Left renal cortex interstitium (tissue), 4 donors: ENCODE measurements at places on chromosomes 5 and 9. TPM values are rescaled to one million over a fixed set of nuclear protein-coding genes. Genes with fewer than 3 reads are reported as not detected.

PCAT7 gene
- polyA plus RNA-seq, result 0.43 TPM

PCDHA5 gene
- 0.24 TPM for polyA plus RNA-seq

DNA sequence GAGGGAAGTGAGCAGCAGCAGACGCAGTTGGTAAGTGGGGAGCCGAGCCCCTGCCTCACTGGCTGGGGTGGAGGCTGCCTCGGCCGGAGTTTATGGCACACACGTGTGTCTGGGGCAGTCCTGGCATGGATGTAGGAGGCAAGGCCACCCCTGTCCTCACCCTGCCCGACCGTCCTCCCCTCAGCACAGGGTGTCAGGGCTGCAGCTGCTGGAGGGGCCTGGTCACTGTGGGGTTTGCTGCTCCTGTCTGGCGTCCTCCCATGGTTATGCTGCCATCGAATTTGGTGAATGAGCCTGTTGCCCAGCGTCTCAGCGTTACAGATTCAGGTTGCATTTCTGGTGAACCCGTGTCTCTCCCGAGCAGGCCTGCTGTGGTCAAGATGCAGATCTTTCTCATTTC lies 32.4 kb downstream of the CEP72 start:
- DNase-seq, result no peak

DNA sequence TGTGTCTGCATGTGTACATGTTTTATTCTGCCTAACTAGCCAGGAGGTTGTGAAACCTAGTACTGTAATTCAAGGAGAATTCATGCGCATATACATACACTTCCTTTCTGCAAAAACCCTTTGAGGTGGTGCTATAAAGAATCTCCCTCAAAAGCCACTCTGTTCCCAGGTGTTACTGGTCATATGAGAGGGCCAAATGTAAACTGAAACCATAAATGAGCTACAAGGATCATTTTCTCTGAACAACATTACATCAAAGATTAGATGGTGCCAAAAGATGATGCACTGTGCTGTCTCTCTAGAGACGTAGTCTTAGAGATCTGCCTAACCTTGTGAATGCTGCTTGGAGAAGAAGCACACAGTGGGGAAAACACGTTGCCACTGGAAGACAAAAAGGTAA lies 15.7 kb downstream of the NREP start:
- no peak for DNase-seq

DNA sequence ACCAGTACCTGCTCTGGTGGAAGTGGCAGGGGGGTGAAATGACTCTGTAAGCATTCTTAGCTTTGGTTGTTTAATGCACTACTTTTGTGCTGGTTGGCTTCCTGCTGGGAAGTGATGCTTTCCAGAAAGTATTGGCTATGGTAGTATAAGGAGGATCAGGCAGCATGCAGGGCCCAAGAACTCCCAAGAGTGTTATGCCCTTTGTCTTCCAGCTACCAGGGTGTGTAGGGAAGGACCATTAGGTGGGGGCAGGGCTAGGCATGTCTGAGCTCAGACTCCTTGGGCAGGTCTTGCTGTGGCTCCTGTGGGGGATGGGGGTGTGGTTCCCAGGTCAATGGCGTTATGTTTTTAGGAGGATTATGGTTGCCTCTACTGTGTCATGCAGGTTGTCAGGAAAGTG lies 135.8 kb upstream of the TRPC7 start:
- DNase-seq, result no peak

GRCh38 chr5:76684756-76685519 lies 31.0 kb upstream of the F2R start:
- no peak for DNase-seq

DNA sequence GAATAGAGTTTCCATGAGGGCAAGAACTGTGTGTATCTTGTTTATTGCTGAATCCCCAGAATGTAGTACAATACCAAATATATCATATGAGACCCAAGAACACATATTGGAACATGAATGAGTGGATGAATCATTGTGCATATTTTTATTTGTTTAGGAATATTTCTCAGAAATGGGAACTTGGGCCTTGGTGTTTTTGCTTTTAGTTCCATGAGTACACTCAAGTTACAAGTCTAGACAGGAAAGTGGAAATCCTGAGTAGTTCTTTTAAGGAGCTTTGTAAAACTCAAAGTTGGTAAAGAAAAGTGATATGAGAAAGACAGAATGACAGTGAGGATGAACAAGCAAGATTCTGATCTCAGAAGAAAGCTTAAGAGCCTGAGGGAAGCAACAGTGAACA lies 647.0 kb downstream of the EFNA5 start:
- DNase-seq, result no peak

DNA sequence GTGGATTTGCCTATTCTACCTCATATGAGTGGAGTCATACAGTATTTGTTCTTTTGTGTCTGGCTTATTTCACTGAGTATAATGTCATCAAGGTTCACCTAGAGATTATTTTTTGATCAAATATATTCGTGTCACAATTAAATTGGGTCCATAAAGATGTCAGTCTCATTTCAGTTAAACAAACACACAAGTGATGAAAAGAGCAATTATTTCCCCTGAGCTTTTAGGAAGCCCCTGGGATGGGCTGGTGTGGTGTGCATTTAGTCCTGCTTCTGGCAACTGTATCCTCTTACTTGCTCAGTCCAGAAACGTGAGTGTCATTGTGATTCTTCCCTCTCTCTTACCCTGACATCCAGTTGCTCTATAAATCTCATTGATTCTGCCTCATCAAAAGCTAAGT lies 52.8 kb upstream of the CARTPT start:
- no peak for DNase-seq

DNA sequence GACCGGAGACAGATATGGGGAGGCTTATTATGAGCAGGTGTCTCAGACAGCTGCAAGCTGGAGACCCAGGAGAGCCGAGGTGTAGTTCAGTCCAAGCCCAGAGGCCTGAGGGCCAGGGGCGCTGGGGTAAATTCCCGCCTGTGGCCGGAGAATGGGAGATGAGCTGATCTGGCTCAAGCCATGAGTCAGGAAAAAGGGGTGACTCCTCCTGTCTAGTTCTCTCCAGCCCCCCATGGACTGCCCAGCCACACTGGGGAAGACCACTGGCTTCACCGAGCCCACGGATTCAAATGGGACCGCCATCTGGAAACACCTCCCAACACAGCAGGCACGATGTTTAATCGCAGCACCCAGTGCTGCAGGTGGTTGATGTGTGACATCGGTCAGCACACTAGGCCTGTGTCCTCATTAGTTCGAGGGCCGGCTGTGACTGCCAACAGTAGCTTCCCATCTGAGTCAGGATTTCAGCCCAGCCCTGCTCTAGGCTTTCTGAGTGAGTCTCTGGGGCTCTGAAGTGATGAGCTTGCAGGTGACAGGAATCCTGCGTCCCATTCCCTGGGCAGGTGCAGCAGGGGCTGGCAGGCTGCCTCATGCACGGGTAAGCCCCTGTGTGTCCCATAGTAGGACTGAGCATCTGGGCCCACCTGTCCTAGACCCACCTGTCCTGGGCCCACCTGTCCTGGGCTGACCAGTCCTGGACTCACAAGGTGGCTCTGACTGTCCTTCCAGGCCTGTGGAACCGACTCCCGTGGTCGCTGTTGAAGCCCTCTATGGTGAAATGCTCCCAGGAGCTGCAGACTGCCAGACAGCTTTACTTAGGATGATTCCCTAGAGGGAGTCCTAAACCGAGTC lies 49.7 kb downstream of the AHRR start:
- DNase-seq, result no peak

DNA sequence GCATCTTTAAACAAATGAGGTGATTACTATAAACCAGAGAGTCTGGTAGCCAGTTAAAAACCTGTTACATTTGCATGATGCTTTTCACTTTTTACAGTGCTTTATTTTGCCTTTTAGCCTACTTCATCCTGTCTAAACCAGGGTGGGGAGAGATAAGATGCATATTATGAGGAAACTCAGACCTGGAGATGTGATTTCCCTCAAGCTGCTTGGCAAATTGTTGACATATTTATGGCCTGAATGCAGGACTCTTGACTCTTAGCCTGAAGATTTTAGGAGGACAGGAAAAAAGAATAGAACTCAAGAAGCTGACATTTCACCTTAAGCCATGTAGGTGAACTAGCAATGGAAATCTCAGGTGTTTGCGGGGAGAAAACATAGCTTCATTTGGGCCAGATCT lies 202.8 kb downstream of the NMUR2 start:
- DNase-seq, result no peak

- no peak for DNase-seq
Observed at GRCh38 chr5:100992354-100992753, 89.3 kb upstream of the ST8SIA4 start.

DNA sequence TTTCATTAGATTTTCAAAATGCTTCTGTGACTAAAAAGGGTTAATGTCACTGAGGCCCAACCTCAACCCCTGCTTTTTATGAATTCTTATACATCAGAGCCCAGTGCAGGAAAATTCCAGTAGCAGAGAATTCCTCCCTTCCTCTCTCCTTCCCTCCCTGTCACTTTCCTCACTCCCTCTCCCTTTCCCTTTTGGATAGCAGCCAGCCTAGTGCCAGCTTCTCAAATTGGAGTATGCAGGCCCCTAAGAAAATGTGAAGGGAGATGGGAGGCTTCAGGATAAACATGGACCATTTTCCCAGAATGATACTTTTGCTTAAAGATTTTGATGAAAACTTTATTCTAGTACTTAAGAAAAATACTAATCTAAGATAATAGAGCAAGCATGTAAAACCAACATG lies 507.4 kb downstream of the KDM4C start:
- no peak for DNase-seq
